ENCODE measurements at places on chromosomes 4 and X.

GRCh38 chr4:76930685-76931084 lies 18.9 kb upstream of the SEPTIN11 start:
- DNase-seq = no peak

DNA sequence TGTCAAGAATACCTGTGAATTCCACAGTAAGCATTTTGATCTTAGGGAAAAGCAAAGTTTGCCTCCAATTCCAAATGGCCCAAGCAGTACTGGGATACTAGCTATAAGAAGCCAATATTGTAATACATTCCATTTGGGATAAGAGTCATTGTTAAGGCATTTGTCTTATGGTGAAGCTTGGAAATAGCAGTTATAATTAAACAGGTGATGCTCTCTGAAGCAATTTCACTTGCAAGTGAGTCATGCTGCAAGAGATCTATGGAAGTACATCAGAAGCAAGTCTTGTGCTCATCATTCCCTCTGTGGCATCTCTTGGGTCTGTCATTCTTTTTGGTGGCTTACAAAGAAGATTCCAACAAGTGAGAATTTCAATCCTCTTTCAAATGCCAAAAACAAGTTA lies 386.4 kb upstream of the RPS6KA3 start:
- no peak for DNase-seq

- DNase-seq = no peak
These were observed 214.8 kb upstream of the RPL34 start for GRCh38 chr4:108405586-108405985.

DNA sequence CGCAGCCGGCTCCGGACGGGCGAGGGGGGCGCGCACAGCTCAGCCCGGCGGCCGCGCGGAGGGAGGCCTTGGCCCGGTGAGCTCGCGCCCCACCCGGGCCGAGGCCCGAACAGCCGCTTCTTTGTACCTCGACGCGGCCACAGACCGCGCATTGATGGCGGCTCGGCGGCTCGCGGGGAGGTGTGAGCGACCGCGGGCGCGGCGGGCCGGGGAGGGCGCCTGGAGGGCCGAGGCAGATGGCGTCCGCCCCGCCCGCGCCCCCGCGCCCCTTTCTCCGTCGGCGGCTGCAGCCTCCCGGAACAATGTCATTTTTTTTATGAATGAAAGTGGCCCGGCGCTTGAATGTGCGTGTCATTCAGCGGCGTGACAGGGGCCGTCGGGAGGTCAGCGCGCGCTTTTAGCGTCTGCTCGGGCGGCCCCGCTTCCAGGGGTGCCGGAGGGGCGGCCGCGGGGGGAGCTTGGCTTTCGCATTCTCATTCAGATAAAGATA lies 1.8 kb downstream of the FGFR3 start:
- peak; percentile 34 for DNase-seq

GRCh38 chrX:69607616-69608015 lies 8.3 kb upstream of the EDA start:
- no peak for DNase-seq

DNA sequence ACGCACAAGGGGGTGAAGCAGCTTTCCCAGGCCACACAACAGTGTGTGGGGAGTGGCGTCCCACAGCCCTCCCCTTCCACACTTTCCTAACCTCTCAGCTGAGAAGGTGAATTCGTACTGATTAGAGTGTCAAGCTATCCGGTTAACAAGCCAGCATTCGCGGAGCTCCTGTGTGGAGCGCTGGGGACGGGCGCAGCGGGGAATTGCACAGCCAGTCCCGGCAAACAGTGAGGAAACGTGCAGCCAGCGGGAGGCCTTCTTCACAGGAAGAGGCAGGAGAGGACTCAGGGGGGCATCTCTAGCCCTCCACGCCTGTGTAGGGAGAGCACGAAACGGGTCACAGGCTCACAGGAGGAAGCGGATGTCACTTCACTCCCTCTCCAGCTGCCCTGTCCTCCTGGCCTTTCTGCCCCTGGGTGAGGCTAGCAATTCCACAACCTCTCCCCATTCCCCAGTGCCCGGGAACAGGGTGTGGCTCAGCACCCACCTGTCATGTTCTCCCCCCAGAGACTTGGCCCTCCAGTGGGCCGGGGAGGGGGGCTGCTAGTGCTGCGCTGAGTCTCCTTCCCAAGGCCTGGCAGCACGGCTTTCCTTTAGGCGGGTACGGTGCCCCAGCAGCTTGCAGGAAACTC lies 117.3 kb downstream of the CPZ start:
- DNase-seq = no peak

DNA sequence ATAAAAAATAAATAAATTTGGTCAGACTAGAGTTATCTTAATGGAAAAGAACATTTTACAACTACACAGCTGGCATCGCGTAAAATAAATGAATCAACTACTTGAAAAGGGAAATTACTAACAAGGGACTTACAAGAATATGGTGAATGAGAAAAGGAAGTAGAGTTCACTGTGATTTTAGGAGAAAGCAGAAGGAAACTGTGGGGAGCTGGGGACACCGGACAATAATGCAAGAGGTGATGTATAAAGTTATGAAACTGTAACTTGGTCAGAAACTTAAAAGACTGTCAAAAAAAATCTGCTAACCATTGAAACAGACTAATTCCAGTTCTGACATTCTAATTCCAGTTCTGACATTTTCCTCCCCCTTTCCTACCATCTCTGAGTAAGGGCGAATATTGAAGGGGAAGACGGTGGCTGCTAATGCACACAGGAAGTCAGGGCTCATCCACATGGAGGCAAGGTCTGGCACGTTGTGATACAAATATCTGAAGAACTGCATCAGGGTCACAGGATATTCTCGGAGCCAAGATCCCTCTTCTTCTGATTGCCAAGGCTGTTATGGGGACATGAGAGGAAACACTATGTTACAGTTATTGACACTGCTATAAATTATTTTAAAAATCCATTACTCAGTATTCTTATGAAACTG lies 170.5 kb downstream of the CDS1 start:
- DNase-seq = no peak

DNA sequence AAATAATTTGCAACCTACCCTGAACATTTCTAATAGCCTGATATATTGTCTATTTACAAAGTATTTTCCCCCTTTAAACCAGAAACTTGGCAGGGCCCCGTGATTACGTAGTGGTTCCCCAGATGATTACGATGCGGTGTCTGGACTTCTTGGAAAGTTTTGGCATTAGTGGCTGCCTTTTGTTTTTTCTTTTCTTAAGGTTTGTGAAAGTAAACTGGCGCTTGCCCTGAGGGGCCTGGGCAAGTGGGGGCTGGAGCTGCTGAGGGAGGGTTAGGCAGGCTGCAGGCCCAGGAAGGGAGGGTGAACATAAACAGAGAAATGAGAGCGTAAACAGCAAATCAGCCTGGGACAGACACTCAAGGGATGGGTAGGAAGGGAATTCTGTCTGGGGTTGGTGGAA lies 123.6 kb upstream of the MSX1 start:
- peak; percentile 76 for DNase-seq

DNA sequence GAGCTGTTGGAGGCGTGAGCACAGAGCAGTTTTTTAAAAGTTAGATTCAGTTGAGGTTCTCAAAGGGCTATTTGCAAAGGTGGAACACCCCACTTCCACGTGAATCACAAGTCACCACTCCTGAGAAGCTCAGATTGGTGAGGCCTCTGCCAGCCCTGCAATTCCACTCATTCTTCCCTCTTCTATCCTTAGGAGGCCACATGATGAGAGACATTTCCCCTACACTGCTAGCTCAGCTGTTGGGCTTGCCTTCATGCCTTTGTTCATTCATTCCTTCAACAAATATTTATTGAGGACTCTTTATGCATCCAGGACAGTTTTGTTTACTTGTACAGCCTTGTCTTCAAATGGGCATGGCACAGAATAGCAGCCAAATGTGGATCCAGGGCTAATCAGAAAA lies 3.7 kb downstream of the SRPX2 start:
- DNase-seq = no peak

DNA sequence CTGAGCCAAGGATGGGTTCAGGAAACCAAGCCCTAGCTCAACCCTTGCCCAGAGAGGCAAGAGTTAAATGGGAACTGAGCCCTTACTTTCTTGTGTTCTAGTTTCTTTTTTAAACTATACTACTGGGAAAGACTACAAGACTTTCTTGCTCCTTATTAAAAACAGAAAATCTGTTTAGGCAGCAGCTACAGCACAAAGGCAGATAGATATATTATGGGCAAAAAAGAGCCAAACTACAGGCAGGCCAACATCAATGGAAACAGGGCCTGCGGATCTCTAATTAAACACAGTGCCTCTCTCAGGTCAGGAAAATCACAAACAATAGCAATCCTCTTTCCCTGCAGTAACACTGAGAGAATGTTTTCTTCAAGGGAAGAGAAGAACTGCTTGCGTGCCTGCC lies 226.0 kb downstream of the LDB2 start:
- no peak for DNase-seq

- DNase-seq = peak; percentile 27
These were observed 48.3 kb upstream of the WDR1 start for GRCh38 chr4:10164877-10165283.

DNA sequence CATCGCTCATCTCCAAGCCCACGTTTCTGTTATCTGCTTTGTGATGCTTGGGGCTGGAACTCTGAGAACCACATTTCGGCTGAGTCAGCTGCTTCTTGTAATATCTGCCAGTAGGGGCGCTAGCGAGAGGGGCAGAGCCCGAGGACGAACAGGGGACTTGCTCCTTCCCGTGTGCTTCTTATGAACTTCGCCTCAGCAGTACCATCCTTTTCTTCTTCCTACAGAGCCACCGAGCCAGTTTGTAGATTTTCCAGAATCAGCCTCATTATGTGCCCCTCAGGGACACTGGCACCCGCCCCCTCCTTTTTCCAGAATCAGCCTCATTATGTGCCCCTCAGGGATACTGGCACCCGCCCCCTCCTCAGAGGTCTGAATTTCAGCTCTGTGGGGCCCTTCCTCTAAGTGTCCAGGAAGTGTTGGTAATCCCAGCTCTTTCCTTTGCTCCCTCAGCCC lies 441.7 kb upstream of the RASGEF1B start:
- DNase-seq = peak; percentile 50

DNA sequence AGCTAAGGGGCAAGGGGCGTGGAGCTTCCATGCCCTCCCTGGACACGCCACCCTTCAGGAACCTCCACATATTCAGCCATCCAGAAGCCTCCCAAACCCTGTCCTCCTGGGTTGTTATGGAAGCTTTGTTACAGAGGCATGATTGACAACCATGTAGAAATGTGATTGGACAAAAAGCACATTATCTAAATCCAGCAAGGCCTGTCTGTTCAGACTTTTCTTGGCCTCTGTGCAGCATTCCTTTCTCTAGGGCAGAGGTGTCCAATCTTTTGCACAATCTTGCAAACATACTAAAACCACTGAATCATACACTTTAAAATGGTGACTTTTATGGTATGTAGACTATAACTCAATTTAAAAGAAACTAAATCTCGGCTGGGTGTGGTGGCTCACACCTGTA lies 12.7 kb downstream of the STEEP1 start:
- no peak for DNase-seq

GRCh38 chr4:124555959-124556358 lies 156.6 kb downstream of the ANKRD50 start:
- DNase-seq = no peak

- peak; percentile 19 for DNase-seq
These were observed 94.4 kb downstream of the NPNT start for GRCh38 chr4:105989485-105990242.

GRCh38 chrX:130769835-130770234 lies 133.2 kb downstream of the ENOX2 start:
- no peak for DNase-seq

- DNase-seq = no peak
These were observed 296.1 kb upstream of the UGT8 start for GRCh38 chr4:114302472-114302871.

Data from lung (tissue), 17 donors.